ENCODE measurements at places on chromosomes 6 and 20. TPM values are rescaled to one million over a fixed set of nuclear protein-coding genes. Genes with fewer than 3 reads are reported as not detected.

The PRND gene
- not detected for polyA plus RNA-seq

The GGTLC1 gene
- polyA plus RNA-seq: not detected

The VWA7 gene
- polyA plus RNA-seq: 0.33 TPM

The STK35 gene
- polyA plus RNA-seq: 8.0 TPM

The LY86 gene
- polyA plus RNA-seq: 0.51 TPM

The BMP5 gene
- 0.04 TPM for polyA plus RNA-seq

All from esophagus (tissue), 2 donors.